GM23248 (cell line): ENCODE measurements at places on chromosomes 1 and 21. TPM values are rescaled to one million over a fixed set of nuclear protein-coding genes. Genes with fewer than 3 reads are reported as not detected.

DNA sequence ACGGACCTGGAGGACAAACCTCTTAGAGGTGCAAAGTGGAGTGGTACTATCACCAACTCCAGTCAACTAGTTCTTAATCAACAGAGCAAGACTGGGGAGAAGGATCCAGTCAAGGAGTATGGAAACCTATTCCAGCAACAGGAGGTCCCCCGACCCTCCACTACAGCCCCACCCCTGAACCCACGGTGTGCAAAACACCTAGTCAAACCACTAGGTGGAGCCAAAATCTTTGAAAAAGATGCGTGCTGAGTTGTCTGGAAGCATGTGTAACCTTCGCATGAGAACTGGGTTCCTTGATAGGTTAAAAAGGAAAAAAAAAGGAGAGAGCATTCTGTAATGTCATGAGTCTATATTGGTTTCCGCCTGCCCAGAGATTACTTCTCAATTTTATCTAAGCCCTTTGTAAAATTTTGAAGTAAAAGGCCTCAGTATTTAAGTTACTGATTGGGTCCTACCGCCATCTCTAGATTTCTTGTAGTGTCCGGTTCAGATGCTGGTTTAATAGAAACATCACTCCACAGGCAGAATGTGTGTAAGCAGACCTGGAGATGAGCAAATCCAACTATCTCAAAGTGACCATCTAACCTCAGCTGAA is 81.9 kb upstream of the HAO2 start:
- DNase-seq: peak; percentile 63

GRCh38 chr1:21293537-21294265 is 3.4 kb upstream of the ECE1 start:
- DNase-seq: no peak

Gene RBBP5
- total RNA-seq: 14.3 and 30.2 TPM in 2 replicates

DNA sequence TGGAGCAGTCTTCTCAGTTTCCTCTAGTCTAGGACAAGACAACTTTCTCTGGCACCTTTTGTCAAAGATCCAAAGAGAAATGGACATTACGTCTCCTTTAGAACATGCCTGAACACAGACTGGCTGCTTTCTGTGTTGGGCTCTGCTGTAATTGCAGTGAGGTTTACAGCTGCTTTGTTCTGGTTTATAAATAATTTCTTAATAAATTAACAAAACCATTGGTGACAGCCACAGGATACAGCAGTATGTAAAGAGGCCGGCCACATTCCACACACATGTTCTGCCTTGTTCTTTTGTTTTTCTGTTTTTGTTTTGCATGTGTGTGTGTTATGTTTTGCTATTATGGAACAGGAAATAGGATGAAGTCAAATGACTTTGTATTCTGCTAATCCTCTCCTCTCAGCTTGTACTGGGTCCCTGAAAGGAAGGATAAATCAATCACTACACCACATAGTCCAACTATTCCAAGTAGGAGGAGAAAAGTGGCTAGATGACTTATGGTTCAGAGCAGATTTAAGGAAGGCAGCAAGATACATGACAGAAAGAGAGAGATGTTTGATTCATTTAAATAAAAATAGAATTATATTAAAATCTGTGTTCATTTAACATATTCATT is 161.5 kb upstream of the ESRRG start:
- DNase-seq: no peak

- DNase-seq: no peak
Measured at GRCh38 chr1:200336901-200337391, 72.9 kb downstream of the ZNF281 start.
